ENCODE measurements at places on chromosomes 7 and 10.

- no peak for DNase-seq
Measured at GRCh38 chr7:80868566-80868965, 50.3 kb downstream of the SEMA3C start.

DNA sequence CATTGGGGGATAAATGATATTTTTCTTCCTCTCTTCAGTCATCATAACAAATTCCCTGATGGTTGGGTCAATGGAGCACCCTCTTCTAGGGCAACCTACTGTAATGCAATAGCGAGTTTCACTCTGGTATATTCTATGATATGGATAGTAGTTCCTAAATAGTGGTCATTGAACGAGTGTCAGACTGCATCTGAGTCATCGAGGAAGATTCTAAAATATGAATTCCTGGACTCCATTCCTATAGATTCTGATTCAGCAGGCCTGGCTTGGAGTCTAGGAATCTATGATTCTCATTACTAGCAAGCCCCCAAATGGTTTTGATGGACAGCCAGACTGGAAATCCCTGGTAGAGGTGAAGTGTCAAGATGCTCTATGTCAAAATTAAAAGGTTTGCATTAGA, 254.5 kb downstream of the BUB3 start:
- DNase-seq = no peak

DNA sequence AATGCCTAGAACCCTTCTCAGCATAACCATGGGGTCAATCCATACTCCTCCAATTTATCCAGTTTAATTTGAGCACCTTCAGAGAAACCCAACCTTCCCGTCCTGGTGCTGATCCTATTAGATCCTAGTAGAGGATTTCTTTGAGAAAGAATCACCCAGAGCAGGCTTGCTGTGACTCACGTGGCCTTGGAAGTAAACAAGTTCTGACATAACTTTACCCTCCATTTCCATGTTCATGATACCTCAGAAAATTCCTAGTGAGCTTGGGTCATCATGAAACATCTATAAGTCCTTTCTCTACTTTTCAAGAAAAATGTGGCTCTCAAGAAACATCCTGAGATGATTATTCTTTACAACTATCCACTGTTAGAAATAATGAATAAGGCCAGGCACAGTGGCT, 71.7 kb downstream of the PRLHR start:
- no peak for DNase-seq

GRCh38 chr7:13946181-13946580, 43.3 kb downstream of the ETV1 start:
- no peak for DNase-seq

DNA sequence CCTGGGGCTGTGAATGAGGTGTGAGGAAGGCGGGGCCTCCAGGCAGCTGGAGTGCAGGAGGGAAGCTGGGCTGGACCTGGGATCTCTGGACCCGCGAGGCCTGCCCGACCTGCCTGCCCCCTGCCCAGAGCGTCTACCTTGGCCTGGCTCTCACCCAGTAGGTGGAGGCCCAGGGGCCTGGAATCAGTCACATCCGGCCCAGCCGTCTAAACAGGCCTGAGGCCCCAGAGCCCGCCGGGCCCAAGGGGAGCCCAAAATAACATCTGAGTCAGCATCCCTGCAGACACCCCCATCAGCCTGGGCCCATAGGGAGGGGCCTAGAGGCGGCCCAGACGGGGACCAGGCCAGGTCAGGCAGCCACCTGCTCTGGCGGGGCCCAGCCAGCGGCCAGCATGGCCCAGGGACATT, 15.1 kb upstream of the ELN start:
- no peak for DNase-seq

GRCh38 chr10:789831-790701, 100.6 kb upstream of the DIP2C start:
- DNase-seq = no peak

- no peak for DNase-seq
Measured at GRCh38 chr7:70486977-70487376, 645.0 kb upstream of the GALNT17 start.

GRCh38 chr10:70575874-70576802, 26.4 kb downstream of the PRF1 start:
- no peak for DNase-seq

- no peak for DNase-seq
Measured at GRCh38 chr10:64041989-64042490, 520.8 kb downstream of the REEP3 start.

All from hypothalamus (tissue), 51 donors.